ENCODE measurements at places on chromosomes 2 and 18. TPM values are rescaled to one million over a fixed set of nuclear protein-coding genes. Genes with fewer than 3 reads are reported as not detected.

- no peak for ATAC-seq
Measured at GRCh38 chr18:72895548-72895947, 27.8 kb upstream of the NETO1 start.

DNA sequence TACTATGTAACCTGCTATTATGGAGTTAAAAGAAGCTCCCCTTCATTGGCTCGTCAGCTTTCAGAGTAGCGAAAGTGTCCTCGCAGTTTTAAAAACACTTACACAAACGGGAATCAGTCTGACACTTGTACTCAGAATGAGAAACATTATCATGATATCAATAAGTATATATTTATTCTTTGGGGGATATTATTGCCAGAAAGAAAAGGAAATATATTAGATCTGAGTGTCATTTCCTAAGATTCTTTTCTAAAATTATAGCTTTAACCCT, 584.5 kb downstream of the ZEB2 start:
- no peak for ATAC-seq

DNA sequence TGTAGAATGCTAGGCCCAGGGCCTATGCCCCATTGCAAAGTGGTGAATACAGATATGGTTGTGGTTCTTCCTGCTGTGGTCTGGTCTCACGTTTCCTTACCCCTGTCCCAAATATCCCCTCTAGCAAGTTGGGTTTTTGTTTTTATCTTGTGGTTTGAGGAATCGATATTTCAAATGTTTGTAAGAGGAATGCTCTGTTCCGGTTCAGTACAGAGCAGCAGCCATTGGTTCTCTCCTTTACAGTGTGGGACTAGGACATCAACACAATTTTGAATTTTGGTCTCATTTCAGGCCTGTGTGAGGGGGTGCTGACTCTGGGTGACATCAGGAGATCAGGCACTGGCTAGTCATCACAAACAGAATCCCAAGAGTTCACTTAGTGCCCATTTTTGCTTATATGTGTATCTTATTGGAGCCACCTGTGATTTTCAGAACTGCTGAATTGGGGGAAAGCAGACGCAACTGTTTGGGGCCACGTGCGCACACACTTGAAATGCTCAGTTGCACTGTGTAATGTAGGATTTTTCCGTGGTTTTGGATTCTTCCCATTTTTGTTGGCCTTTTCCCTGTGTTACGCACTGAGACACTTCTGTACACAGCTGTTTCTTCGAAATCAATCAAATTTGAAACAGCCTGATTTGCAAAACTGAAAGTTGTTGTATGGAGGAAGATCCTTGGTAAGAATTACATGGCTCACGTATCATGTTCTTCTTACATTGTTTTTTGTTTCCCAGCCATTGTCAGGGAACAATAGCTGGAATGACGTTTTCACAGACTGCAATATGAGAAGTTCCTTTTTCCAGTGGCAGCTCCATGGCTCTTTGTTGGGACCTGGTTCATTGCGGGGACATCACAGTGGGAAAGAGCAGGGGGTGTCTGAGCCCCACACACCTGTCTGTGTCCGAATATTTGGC, 8.6 kb downstream of the SH3BP4 start:
- ATAC-seq = no peak

DNA sequence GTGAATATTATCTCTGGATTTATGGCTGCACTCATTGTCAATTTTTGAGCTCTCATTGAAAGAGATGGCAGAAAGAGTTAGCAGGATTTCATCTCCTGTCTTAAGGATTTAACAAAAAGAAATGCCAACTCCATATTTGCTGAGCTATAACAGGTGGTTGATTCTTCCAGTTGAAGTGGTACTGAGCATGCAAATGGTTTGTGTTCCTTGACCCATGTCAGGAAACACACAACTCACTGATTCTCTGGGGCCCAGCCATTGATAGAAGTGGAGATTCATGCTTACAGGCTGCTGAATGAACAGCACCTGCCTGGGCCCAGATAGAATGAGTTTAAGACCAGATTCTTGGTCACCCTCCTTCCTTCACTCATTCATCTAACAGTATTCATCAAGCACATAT, 128.8 kb downstream of the CERS6 start:
- no peak for ATAC-seq

DNA sequence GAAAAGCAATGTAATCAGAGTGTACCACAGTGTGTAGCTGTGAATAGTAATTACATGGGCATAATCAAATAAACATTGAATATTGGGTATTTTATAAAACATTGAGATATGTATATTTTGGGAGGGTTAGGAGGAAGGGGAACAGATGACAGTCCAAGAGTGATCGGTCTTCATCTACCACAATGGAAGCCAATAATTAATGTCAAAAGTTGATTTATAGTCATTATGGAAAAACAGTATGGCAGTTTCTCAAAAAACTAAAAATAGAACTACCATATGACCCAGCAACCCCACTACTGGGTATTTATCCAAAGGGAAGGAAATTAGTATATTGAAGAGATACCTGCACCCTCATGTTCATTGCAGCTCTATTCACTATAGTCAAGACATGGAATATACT, 5.8 kb upstream of the LAPTM4A start:
- ATAC-seq = no peak

- peak; percentile 41 for ATAC-seq
Measured at GRCh38 chr2:241882091-241882625, 12.6 kb downstream of the RTP5 start.

DNA sequence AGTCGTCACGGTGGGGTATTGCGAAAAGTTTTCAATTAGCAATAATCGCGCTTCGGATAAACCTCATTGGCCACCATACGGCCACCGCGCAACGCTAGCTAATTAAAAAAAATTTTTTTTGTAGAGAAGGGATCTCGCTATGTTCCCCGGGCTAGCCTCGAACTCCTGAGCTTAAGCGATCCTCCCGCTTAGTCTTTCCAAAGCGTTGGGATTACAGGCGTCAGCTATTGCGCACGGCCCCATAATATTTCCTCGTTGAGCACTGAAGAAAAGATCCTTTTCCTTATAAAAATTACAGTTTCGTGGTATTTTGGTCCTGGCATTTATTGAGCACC, 759 bp upstream of the ACTR1B start:
- no peak for ATAC-seq

GRCh38 chr2:137968477-137969417, 4.5 kb downstream of the HNMT start:
- peak; percentile 36 for ATAC-seq

GRCh38 chr2:177316756-177317155, 52.2 kb upstream of the NFE2L2 start:
- ATAC-seq = no peak

GRCh38 chr2:182920631-182921056, 54.2 kb upstream of the FRZB start:
- no peak for ATAC-seq

- no peak for ATAC-seq
Measured at GRCh38 chr2:241485172-241485911, 23.0 kb downstream of the STK25 start.

DNA sequence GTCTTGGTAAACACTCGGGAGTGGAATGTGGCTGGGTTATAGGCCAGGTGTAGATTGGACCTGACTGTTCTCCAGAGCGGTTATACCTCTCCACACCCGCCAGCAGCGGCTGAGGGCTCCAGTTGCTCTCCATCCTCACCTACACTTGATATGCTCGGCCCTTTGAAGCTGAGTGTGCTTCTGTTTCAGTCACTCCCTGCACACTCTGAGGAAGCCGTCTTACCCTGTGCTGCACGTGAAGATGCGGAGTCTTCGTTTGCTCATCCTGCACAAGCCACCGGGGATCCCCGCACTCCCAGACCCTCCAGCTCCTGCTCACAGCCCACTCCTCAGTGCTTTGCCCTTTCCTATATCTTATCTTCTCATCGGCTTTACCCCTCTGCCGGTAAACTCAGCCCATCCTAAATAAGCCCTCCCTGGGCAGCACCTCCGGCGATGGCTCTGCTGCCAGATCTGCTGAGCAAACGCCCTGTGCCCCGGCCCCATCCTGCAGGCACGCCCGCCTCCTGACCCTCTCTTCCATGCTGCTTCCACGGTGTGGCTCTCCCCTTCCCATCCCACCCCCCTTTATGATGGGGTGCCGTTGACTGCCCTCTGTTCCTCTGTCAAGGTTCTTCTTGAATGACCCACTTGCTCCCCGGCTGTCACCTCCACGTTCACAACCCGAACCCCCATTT, 47.3 kb upstream of the ODC1 start:
- no peak for ATAC-seq

DNA sequence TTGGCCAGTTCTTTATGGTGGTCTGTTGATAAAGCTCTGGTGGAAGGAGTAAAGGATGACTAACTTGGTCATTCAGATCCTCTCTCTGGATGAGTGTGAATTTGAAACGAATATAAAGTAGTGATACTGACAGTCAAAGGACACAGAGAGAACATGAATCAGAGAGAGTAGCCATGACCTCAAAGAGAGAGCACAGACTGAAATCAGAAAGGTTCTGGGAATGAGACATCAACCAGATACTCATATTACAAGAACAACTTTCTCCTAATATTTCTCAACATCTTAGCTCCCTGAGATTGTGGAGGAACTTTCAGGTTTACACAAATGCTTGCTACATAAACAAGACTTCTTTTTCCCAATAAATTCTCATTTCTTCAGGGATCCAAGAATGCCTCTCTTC, 849.1 kb upstream of the CHAC2 start:
- no peak for ATAC-seq

DNA sequence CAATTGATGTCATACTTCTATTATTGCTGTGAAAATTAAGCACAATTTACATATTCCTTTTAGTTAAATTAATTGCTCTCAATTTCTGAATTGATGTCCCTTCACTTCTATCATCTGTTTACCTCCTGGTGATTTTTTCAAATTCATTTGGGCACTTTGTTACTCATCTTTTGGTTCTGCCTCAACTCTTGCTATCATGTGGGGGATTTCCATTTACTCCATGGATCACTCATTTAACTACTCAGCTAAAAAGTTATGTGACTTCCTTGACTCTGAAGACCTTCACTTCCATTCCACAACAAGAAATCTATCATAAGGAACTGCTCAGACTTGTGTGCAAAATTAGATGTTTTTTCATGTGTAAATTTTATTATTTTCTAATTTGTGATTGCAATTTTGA, 126.2 kb downstream of the EHBP1 start:
- no peak for ATAC-seq

GRCh38 chr2:202178346-202178958, 59.9 kb downstream of the SUMO1 start:
- peak; percentile 58 for ATAC-seq

DNA sequence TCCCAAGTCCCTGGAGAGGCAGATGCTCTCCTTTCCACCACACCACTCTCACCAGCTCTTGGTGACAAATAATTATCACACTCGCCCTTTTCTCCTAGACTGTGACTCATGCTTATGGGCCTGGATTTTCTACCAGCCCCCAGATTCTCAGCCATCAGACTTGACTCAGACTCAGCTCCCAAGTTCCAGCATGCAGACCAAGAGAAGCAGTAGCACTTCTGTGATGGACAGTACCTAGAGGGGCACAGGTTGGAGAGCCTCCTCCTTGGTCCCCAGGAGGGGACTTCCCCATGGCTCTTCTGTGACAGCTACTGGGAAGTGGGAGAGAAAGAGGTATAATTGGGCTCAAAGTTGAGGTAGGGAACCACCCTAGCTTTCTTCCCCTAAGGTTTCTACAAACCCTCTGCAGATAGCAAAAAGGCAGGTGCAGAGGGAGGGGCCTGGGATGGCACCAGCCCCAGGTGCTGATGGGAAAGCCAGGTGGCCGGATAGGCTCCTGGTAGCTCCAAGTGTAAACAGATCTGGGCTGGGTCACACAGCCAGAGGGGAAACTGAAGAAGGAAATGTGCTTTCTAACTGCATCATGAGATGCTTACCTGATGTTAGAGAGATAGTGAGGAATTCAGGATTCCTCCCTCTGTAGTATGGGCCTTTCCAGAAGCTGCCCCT, 4.1 kb downstream of the TCF23 start:
- no peak for ATAC-seq

DNA sequence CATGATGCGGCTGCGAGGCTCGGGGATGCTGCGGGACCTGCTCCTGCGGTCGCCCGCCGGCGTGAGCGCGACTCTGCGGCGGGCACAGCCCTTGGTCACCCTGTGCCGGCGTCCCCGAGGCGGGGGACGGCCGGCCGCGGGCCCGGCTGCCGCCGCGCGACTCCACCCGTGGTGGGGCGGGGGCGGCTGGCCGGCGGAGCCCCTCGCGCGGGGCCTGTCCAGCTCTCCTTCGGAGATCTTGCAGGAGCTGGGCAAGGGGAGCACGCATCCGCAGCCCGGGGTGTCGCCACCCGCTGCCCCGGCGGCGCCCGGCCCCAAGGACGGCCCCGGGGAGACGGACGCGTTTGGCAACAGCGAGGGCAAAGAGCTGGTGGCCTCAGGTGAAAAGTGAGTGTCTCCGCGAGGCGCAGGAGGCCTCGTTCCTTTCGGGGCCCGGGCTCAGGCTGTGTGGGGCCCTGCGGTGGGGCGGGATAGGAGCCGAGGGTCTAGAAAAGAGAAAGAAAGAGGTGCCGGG, 520 bp downstream of the GLS start:
- ATAC-seq = peak; percentile 5

- ATAC-seq = no peak
Measured at GRCh38 chr18:35862119-35862640, 110.3 kb upstream of the RMP24 start.

DNA sequence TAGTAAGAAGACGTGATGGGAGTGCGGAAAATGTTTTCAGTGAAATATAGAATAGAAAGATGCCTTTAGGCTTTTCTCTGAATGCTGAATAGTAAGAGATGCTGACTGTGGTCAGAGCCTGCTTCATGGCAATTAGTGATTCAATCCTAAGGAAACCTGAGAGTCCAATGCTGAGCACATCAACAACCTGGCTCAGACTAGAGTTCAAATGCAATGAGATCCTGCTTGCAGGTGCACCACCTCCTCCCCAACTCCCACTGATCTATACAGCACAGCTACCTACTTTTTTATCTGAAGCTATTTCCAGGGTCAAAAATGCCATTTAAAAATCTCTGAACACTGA, 65.4 kb downstream of the AAK1 start:
- ATAC-seq = no peak

- ATAC-seq = no peak
Measured at GRCh38 chr18:68960355-68960754, 162.5 kb downstream of the CCDC102B start.

Gene SCYGR4
- total RNA-seq = not detected

Gene LYG2
- not detected for total RNA-seq

Gene CHRND
- total RNA-seq = not detected

Gene CFAP53
- total RNA-seq = not detected

Gene HOXD1
- 0.32 TPM for total RNA-seq

Gene ZC3H6
- total RNA-seq = 16.0 TPM

Gene HJURP
- not detected for total RNA-seq

Gene CD8B2
- total RNA-seq = 0.13 TPM

Gene TEKT4
- not detected for total RNA-seq

Gene ACVR1C
- 1.1 TPM for total RNA-seq

Gene ADAM23
- total RNA-seq = 4.0 TPM

Data from gastroesophageal sphincter (tissue), 4 donors.